ENCODE measurements at places on chromosomes 4 and X.

GRCh38 chr4:174037049-174037448 is 246.4 kb downstream of the FBXO8 start:
- no peak for DNase-seq

DNA sequence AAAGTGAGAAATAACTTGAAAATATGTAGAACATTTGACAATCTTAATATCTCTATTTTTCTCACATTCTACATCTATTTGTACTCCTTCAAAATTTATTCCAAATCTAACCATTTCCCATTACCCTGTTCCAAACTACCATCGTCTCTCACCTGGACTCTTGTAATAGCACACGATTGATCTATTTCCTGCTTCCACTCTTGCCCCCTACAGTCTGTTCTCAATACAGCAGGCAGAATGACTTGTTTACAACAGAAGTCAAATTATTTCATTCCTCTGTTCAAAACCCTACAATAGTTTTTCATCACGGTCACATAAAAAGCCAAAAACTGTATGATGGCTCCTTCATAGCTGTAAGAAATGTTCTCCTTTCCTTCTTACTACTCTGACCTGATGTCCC is 21.1 kb upstream of the LUZP4 start:
- DNase-seq = no peak

DNA sequence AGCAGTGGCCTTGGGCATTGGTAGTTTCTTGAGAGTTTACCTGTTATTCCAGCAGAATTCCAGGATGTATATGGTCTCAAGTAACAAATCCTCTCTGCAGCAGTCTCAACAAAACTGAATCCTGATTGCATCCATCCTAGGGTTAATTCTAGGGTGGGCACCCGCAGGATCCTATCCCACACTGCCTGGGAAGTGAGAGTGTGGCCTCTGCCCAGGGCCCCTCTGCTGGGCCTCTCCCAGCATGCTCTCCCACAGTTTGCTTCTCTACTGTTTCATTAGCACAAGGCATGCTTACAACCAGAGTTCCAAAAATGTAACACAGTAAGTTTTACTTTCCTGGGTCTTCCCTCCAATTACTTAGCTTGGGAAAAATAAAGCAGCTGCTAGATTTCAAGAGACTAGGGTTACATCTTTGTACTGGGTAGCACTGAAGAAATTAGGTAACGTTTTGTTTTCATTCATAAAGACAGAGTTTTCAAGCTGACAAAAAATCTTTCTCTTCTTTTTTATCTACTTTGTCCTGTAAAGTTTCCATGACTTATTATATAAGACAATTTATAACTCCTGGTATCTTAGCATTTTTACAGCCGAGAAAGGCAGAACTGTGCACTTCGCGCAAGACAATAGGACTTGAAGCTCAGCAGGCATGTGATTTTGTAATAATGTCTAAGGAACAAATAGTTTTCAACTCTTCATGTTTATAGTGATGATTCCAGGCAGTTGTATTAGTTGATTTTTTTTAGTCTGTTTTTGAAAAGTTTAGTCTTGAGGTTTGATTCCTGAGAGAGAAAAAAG is 131.2 kb upstream of the PCDH18 start:
- no peak for DNase-seq

DNA sequence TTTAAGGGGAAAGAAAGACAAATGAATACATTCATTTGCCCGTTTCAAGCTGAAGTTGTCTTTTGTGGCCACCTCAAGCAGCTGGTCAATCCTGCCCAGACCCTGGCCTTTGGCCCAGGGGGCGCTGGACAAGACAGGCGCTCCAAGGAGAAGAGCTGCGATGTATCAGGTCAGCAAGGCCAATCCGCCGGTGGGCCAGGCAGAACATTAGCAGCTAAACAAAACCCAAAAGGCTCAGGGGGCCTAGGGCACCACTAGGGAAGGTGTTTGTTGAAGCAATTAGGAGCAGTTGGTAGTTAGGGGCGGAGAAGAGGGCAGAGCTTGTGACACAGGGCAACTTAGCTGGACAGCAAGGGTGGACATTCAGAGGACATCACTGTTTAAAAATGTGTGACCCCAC is 60.8 kb upstream of the TMEM33 start:
- DNase-seq = no peak

- DNase-seq = no peak
These were observed 457.1 kb downstream of the SPRY1 start for GRCh38 chr4:123853651-123854050.

Measured in T-cell (primary cell).